ENCODE measurements at places on chromosomes 13 and 19. TPM values are rescaled to one million over a fixed set of nuclear protein-coding genes. Genes with fewer than 3 reads are reported as not detected.

The IGSF23 gene
- total RNA-seq, result not detected

The SPRED3 gene
- total RNA-seq, result 1.8 TPM

The GPR42 gene
- 0.33 TPM for total RNA-seq

The ZNF439 gene
- 0.07 TPM for total RNA-seq

The LILRA1 gene
- total RNA-seq, result not detected

The MICU2 gene
- total RNA-seq, result 111 TPM

The MAP2K2 gene
- 220 TPM for total RNA-seq

The TSHZ3 gene
- total RNA-seq, result 0.63 TPM

The AKAP8L gene
- total RNA-seq, result 410 TPM

DNA sequence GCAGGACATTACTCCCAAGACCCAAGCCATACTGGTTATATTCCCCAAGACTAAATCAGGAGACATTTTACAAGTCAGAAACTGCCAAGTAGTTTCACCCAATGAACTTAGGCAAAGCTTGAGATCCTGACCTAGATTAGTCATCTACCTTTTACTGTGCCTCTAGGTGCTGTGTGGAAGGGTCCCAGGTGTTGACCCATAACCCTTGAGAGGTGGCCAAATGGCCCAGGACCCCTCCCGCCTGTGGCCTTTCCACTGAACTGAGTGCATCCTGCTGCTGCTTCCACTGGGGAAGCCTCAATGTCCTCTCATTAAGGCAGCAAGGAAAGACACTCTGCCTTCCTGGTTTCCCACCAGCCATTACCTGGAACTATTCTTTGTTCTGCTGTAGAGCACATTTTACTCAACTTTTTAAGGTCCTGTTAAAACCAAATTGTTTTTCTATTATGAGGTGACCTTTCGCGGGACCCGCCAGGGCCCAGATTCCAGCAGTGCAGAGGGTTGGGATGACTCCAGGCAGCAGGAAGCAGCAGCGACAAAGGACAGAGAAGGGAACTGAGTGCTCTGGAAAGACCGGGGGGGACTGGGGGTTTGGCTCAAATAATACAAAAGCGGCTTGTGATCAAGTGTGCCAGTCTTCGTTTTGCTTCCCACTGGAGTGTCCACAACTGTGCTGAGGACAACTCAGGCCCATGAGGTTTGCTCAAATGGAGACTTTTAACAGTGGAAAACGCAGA, 27.1 kb downstream of the ANKRD10 start:
- no peak for DNase-seq

GRCh38 chr13:108850691-108851090, 221.3 kb downstream of the MYO16 start:
- DNase-seq, result no peak

DNA sequence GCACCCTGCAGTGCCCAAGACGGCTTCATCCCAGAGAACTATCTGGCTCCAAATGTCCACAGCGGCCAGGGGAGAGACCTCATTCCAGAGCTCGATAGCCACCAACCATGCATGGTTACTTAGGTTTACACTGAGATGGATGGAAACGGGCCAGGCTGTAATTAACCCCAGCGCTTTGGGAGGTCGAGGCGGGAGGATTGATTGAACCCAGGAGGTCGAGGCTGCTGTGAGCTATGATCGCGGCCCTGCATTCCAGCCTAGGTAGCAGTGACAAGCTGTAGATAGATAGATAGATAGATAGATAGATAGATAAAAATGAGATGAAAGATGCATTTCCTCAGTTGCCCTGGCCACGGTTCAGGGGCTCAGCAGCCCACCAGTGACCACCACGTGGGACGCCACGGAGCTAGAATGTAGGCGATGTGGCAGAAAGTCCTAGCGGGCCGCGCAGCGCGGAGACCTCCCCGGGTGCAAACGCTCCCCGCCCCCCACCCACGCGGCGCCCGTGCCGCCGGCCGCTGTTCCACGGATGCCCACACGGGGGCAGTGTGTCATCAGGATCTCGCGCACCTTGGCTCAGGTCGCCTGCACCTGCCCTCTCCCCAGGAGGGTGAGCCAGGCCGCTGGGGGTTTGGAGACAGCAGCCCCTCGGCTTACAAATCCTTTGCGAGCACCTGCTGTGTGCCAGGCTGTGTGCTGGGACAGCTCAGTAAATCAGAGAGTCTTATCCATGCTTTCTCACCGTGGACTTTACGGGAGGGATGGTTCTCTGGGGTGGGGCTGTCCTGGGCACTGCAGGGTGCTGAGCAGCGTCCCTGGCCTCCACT, 13.5 kb upstream of the TLE5 start:
- peak; percentile 61 for DNase-seq

DNA sequence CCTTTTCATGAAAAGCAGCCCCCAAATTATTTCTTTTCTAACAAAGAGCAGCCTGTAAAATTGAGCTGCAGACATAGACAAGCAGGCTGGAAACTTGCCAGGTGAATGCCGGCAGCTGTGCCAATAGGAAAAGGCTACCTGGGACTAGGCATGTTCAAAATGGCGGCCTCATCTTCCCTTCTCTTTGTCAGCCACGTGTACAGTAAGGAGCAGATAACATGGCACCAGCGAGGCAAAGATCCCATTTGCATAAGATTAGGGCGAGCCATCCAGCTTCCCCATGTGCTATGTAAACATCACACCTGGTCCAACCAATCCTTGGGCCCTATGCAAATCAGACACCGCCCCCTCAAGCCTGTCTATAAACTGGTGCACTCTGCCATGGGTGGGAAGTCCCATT, 31.2 kb upstream of the CACNA1A start:
- no peak for DNase-seq

GRCh38 chr19:5958074-5958850, 19.7 kb downstream of the RANBP3 start:
- DNase-seq, result no peak

GRCh38 chr13:92727118-92727517, 499.5 kb upstream of the GPC6 start:
- DNase-seq, result no peak

DNA sequence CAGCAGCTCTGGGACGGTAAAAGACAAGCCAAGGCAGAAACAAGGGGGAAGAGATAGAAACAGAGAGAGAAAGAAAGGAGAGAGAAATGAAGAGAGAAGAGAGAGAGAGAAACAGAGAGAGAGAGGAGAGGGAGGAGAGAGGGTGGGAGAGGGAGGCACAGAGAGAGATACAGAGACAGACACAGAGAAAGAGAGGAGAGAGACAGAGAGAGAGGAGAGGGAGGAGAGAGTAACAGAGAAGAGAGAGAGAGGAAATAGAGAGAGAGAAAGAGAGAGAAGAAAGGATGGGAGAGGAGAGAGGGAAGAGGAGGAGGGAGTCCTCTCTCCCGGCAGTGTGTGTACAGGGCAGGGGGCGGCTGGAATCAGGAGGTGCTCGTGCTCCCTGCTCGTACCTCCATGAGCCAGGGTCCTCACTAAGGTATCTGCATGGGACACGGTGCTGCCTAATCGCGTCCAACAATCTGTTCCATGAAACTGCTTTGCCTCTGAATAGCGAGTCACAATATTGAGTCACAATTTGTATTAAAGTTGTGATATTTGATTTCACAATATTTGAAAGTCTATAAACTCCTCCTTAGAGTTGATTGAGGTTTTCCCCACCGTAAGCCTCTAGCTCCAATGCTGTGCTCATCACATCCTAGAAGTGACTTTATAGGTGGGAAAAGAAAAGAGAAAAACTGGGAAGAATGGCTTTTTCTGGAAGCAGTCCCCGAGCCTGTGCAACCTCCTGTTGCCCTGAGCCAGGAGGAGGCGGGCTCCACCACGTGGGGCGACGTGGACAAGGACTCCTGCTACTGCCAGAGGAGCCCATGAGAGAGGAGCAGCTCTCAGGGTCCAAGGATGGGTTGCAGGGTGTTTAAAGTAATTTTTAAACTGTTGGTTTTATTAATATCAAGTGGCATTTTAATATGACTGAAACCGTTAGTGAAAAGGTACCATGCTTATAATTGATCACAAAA, 81.7 kb upstream of the ARHGEF7 start:
- DNase-seq, result no peak

- no peak for DNase-seq
These were observed 135.6 kb downstream of the RNF17 start for GRCh38 chr13:24899601-24900000.

DNA sequence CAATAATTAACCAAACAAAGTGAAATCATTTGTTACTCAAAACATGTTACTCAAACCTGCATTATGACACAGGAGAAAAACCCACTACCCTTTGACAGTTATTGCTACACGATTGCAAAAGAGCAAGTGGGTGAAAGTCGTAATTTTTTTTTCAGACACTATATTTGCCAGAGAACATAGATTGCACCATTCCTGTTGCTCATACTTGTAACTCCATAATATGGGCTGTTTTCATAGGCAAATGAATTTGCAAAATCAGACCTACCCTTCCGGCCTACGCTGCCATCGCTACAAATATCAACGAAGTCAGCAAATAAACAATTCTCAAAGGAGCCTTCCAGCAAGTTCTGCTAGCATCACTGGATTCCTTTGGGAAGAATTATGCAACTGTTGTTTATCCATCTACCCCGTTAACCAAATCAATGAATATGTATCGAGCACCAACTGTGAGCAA, 396.5 kb downstream of the IRS2 start:
- no peak for DNase-seq

DNA sequence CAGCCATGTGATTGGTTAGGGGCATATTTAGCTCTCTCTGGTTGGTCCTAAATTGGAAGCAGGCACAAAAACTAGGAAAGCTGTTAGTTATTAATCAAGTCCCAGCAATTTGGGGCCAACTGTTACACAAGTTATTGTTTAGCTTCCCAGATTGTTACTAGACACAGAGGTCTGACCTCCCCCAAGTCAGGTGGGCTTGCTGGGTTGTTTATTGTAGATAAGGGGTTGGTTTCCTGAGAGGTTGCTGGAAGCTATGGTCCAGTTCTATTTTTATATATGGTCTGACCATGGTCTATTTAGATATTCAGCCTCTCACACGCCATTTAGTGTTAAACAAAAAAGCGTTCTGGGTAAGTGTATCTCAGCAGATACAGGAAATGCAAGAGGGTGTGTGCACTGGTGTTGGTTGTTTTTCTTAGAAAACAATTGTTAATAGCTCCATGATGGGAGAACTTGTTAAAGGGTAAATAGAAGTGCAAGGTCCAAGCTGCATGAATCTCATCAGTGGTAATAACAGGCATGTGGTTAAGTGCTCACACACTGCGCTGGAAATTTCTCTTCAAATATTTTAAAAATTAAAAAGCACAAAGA, 150.0 kb downstream of the RAP2A start:
- DNase-seq, result no peak

All from cardiac muscle cell (in vitro differentiated cells and primary cell).